Activated CD4-positive, alpha-beta T cell treated with anti-CD3 and anti-CD28 coated beads, Interleukin-2, amount 50 U/mL, for 16 hours (primary cell): ENCODE measurements at places on chromosomes 3 and 15.

GRCh38 chr3:160754371-160754854 lies 1.6 kb upstream of the PPM1L start:
- peak; percentile 4 for DNase-seq

DNA sequence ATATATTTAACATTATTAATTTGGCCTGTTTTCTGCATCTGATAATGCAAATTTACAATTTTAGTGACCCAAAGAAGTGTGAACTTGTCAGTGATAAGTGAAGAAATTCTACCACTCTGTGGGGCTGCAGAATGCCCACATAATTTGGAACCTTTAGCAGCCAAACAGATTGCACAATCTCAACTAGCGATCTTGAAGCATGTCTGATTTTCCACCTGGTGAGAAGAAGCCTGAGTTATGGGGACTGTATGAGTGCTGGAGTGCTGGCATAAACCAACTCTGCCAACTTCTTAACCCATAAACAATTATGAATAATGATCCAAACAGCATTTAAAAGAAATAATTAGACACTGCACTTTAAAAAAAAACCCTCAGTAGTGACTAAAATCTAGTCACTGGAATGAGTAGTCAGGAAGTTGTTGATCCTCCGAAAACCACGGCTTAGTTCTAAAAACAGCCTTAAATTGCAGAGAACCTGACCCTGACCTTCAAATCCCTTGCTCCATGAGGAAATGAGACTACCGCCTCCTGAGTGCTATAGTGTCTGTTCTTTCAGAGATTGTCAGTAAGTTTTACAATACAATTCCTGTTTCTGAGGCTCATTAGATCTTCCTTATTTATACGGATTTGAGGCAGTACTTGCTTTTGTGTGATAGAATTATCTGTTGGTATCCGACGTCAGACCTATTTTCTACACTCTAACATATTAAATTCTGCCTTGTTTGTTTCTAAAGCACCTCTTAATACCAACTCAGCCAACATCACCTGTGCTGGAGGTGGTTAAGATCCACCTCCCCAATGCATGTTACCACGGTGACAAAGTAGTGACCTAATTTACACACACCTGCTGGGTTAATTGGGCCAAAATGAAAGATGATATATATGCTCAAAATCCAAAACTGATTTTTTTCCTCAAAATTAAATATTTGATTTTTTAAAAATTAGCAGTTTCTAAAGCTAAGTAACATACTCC lies 267.7 kb downstream of the ZBTB20 start:
- DNase-seq = peak; percentile 42

DNA sequence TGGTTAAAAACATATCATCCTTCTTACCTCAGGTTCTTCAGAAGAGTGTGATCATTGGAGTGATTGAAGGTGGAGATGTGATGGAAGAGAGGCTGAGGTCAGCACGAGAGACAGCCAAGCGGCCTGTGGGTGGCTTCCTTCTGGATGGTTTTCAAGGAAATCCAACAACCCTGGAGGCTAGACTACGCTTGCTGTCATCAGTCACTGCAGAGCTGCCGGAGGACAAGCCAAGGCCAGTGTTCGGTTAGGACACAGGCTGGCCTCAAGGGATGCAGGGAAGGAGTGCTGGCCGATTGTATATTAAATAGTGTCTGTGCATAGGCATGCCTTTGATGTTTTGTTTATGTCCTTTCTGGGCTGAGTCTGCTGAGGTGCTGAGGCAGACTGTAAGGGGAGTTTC lies 20.2 kb downstream of the QTRT2 start:
- no peak for DNase-seq

DNA sequence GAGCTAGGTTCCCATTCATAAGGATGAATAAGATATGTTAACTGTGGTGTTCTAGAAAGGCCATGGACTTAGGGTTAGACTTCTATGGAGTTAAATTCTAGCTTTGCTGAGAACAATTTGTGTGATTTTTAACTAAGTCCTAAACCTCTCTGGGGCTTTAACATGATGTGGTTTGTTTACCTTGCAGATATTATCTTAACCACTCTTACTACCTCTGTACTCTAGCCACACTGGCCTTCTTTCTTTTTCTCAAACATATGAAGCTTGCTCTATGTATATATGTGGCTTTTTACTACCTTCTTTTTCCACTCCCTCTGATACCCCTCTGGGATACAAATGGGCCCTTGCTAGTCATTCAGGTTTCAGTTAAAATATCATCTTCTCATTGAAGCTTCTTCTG lies 108.4 kb downstream of the ZNF609 start:
- DNase-seq = no peak

GRCh38 chr3:14448063-14448462 lies 45.7 kb downstream of the SLC6A6 start:
- DNase-seq = no peak
